ENCODE measurements at places on chromosomes 1 and 21.

GRCh38 chr21:45202889-45203288 is 84.8 kb downstream of the POFUT2 start:
- no peak for DNase-seq

DNA sequence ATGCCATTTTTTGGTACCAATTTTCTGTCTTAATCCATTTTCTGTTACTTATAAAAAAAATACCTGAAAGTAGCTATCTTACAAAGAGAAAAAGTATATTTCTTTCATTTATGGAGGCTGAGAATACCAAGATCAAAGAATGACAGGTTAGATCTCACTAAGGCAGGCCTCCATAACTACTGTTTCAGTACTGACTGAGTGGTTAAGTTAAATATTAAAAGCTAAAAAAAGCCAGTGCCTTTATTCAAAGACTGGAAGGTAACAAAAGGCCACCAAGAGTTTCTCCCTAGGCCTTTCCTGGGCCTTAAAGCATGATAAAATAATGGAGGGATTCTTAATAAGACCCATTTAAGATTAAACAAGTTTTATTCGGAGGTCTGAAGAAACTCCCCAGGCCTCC is 687.7 kb upstream of the ADGRL4 start:
- DNase-seq, result no peak

DNA sequence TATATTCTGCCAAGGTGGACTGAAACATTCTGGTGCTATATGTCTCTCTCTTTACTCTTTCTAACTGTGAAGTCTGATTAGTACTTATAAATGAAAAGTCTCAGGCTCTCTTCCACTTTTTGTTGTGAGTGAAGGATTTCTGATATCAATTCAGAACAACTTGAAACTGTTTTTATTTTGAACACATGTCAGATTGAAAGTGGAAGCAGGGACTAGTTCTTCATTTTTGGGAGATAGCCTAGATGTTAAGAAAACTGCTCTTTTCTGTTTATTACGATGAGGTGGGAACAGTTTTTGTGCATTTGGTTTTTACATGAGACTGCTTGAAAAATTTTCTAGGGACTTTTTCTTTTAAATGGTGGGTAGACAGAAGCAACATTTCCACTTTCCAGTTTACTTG is 14.5 kb upstream of the GBP3 start:
- no peak for DNase-seq

DNA sequence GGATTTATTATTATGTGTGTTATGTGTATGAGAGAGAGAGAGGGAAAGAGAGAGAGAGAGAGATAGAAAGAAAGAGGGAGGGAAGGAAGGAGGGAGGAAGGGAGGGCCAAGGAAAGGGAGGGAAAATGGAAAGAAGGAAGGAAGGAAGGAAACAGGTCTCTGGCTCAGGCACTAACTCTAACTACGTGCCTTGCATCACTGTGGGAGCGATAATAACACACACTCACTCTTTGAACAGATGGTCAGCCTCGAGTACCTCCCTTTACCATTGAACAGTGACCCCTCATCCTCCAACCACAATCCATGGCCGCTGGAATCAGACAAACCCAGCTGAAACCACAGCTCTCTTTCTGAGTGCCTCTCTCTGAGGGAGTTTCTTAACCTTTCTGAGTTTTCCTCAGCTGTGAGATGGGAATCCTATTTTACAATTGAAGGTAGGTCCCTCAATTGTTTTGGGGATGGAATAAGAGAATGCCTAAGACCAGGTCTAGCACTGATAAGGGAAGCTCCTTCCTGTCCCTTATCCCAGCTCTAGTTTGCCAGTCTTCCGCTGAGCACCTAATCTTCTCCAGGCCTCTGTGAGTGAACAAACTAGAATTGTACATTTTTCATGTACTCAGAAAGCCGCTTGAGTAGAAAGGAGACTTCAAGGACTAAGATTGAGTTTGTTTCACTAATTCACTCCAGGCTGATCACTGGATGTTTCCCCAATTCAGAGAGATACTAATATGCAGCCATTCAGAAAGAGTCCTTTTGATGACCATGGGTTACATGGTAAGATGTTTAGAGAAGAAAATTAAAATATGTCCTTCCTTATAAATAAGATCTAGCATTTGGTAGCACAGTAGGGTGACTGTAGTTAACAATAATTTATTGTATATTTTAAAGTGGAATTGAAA is 62.8 kb downstream of the IRF2BP2 start:
- DNase-seq, result no peak

DNA sequence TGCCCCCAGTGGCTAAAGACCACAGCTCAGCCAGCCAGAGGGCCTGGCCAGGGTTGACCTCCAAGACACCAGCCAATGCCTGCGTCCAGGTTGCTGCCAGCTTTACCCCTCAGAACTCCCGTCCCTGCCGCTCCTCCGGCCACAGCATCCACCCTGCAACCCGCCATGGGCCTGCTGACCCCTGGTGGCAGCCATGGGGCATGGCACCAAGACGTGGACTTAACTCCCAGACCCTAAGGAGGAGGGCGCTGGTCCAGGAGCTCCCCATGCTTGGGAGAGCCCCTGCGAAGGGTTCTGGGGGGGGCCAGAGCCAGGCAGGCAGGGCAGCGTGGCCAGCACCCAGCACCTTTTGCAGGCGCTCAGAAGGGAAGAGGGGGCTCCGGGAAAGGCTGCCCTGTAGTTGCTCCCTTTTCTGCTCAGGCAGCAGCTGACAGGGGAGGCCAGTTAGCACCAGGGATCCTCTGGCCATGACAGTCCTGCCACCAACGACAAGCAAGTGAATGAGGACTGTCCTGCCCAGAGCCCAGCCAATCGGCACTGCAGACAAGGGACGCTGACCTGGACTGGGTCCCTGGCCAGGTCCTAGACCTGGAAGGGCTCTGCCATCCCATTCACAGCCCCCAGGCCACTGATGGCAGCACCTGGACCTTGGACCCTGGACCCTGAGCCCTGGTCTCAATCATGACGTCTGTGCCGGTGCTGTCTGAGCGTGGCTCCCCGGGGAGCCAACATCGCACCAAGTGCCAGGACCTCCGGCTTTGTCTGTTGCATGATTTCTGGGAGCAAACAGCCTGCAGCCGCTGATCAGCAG is 246.2 kb downstream of the NPHP4 start:
- peak; percentile 92 for DNase-seq

DNA sequence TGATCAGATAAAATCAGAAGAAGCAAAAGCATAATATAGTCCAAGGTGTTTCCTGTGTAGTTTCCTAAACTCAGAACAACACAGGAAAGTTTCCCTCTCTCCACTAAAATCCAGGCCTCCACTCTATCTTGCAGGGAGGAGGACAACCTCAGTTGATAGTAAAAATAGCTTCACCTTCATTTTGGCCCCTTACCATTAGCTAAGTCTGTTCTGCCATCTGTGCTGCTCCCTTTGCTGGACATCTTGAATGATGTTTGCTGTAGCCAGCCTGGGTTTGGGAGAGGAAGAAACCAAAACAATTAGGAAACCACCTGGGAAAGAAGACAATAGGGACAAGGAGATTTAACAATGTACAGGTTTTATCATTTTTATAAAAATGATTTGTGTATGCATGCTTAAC is 18.6 kb downstream of the DCAF8 start:
- DNase-seq, result no peak

GRCh38 chr1:168397806-168398205 is 117.1 kb downstream of the TBX19 start:
- DNase-seq, result no peak

GRCh38 chr1:207988326-207989165 is 77.6 kb upstream of the CD34 start:
- DNase-seq, result peak; percentile 27

DNA sequence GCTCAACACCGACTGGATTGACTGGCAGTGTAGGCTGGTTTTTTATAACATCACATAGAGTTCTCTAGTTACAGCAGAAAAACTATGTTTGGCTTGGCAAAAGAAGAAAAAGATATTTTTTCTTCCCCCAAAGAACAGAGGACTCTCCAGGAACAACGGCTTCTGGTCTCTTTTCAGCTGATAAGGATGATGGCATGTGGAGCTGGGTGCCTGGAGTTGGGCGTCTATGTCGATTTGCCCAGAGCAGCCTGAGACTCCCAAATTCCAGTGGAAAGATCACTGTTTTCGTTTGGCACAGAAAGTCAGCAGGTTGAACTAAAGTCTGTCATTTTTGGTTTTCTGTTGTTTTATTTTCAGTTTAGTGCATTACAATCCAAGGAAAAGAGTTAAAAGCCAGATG is 91.1 kb downstream of the SMYD2 start:
- DNase-seq, result no peak

GRCh38 chr1:9494936-9495758 is 44.1 kb upstream of the SLC25A33 start:
- DNase-seq, result peak; percentile 73

- DNase-seq, result peak; percentile 59
Observed at GRCh38 chr1:214658785-214659184, 55.8 kb downstream of the CENPF start.

DNA sequence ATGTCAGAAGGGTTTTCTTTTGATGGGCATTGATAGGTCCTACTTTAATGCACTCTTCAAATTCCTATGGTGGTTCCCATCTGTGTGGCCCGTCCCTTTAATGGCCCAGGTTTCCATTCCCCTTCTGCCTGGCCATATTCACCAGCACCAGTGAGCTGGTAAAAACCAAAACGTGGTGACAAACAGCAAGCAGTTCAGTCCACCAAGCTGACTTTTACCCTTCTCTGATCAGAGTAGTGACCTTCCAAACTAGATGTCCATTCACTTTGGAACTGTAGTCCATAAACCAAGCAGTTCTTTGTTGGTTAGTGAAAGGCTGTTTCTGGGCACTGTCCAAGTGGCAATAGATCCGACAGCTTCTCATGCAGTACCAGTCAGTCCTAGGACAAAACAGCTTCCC is 60.5 kb downstream of the SMYD2 start:
- DNase-seq, result no peak

GRCh38 chr1:58883888-58884482 is 100.1 kb upstream of the JUN start:
- no peak for DNase-seq

- no peak for DNase-seq
Observed at GRCh38 chr1:180182643-180183311, 28.1 kb downstream of the QSOX1 start.

DNA sequence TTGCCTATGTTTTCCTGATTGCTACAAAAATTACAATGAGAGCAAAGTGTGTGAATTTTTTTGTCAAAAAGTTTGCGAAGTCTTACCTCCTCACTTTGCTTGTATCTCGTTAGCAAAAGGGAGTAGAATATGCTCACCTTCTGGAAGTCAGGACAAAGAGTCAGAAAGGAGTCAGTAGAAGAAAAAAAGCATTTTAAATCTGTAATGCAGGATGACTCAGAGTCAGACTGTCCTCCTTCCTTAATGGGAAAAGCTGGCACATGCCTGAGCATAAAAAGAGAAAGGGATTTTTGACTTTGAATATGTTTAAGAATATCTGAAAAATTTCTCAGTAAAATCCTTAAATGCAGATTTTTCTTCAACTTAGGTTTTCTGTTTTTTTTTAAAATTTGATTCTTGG is 14.2 kb upstream of the VN1R5 start:
- no peak for DNase-seq

DNA sequence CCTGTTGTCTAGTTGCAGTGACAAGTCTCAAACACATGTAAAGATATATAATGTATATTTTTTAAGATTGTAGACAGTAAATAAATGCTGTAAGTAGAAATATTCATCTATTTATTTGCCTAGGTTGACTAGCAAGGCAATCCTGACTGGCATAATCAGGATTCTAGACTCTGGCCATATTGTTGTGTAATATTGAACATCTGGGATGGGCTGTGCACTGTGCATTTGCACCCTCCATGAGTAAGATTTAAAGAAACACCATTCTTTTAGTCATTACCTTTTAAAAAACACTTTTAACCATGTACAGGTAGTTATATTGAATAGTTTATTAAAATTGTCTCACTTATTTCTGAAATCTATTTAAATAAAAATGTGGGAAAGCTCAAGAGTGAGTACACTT is 32.4 kb downstream of the RASAL2 start:
- DNase-seq, result no peak

DNA sequence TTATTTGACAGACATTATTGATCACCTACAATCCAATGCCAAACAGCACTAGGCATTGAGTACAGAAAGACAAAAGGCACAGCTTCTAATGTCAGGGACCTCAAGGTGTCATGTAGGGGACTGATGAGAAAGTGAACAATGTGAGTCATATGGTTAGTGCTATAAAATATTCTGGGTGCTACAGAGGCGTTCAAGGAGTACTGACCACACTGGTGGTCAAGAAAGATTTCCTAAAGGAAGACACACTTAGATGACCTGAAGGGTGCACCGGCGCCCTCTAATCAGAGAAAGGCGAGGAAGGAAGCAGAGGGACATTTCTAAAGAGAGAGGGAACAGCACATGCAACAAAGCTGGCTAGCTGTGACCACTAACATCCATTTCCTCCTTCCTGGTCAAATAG is 64.9 kb upstream of the F3 start:
- DNase-seq, result no peak

- DNase-seq, result peak; percentile 82
Observed at GRCh38 chr1:1006305-1007159, 6.6 kb upstream of the HES4 start.

- DNase-seq, result no peak
Observed at GRCh38 chr1:151043163-151043562, 4.4 kb upstream of the C1orf56 start.

- no peak for DNase-seq
Observed at GRCh38 chr21:19950347-19950746, 1047.9 kb upstream of the NCAM2 start.

- no peak for DNase-seq
Observed at GRCh38 chr1:198281911-198282310, 125.1 kb downstream of the NEK7 start.

GRCh38 chr21:42120903-42121535 is 49.9 kb downstream of the UMODL1 start:
- no peak for DNase-seq

DNA sequence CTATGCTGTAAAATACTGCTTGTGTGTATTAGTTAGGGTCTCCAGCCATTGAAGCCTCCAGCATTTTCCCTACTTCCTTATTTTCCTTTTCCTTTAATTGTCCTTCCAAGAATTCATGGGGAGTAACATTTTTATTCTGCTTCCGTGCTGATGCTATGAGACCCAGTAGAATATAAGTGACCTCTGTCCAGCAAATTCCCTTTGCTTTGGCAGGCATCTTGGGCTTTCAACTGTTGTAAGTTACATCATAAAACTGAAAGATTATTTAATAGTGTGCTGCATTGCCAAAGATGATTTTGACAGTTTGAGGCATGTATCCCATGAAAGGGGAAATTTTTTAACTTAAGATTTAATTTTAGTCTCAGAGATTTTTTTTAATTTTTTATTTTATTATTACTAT is 48.1 kb upstream of the B3GALT2 start:
- DNase-seq, result no peak

- no peak for DNase-seq
Observed at GRCh38 chr1:241695246-241696171, 43.4 kb downstream of the WDR64 start.

DNA sequence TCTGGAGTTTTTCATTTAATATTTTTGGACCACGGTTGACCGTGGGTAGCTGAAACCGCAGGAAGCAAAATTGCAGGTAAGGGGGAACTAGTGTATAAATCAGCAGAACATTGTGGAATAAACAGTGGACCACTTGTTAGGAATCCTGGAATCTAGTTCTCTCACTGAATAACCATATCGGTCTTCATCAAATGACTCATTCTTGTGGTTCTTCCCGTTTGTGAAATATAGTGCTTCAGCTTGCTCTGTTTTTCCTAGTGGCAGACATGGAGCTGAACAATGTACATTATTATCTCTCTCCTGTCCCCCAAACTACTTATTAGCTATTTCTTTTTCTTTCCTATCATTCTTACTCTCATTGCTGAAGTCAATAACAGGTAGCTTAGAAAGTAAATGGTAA is 61.9 kb downstream of the HSPA13 start:
- DNase-seq, result no peak

All from islet precursor cell (in vitro differentiated cells).